Spinal cord (tissue), 10 donors: ENCODE measurements at places on chromosomes 3 and 15.

GRCh38 chr15:77482570-77482969 is 61.9 kb downstream of the HMG20A start:
- DNase-seq: no peak

DNA sequence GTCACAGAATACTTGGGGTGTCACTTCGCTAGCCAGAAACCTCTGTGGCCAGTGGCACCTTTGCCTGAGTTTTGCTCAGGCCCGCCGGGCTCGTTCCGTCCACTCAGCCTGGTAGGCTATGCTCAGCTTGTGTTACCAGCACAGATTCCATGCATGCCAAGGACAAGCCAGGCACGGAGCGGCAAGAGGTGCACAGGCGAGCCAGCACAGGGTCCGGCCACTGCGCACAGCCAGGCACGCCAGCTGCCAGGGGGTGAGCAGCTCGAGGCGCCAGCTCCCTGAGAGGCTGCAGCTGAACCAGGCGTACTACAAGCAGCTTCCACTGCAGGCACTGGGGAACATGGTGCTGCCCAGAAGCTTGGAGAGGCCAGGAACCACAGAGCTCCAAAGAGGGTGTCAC is 14.7 kb downstream of the PCYT1A start:
- no peak for DNase-seq

DNA sequence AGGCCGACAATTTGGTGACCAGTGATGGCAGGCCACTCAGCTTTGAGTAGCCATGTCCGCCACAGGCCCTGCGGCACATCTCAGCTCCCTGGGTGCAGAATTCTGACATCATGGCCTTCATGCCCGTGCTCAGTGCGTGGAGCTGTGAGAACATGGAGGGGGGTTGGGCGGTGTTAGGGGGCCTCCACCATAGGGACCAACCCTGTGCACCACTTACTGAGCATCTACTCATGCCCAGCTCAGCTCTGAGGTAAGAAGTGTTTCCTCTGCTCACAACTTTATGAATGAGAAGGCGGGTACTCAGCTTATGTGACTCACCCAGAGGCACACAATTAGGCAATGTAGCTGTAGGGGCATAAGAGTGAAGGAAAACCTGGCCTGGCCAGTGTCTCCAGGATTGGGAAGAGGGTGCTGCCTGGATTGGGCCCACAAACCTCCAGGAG is 10.5 kb downstream of the ACOX2 start:
- DNase-seq: no peak

DNA sequence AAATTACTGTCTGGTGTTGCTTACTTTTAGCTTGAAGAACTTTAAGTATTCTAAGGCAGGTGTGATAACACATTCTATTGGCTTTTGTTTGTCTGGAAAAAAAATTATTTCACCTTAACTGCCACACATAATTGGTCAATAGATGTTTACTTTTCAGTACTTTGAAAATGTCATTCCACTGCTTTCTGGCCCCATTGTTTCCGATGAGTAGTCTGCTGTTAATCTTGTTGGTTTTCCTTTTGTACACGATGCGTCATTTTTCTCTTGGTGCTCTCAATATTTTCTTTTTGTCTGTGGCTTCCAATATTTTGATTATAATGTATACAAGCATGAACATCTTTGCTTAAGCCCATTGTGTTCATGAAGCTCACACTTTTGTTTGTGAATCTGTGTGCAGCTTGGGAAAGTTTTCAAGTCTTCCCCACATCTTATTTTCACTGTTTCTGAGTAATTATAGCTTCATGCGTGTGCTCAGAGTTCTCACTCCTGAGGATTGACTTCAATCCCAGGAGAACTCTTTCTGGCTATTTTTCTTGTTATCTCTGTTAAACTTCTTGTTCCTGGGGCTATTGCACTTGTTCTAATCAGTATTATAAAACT is 664.7 kb downstream of the IGSF11 start:
- DNase-seq: no peak

GRCh38 chr15:31235311-31236183 is 91.1 kb upstream of the KLF13 start:
- no peak for DNase-seq

GRCh38 chr3:98525494-98525893 is 2.8 kb upstream of the CLDND1 start:
- DNase-seq: no peak

GRCh38 chr15:101070502-101071273 is 151.5 kb downstream of the LRRK1 start:
- DNase-seq: no peak

DNA sequence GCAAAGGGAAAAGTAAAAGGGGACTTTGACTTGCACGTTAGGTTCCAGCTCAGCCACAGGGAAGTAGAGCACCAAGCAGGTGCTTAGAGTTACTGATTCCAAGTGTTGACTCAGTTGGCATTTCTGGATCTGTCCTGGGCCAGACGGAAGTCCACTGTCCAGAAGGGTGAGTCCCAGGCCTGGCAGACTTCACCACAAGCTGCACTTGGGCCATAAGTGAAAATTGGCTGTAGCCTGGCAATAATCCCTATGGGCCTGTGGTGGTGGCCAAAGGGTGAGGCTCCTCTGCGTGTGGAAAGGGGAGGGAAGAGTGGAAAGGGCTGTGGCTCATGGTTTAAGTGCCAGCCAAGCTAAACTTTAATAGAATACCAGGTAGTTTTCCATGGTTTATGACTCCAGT is 121.5 kb downstream of the DTWD1 start:
- DNase-seq: no peak

DNA sequence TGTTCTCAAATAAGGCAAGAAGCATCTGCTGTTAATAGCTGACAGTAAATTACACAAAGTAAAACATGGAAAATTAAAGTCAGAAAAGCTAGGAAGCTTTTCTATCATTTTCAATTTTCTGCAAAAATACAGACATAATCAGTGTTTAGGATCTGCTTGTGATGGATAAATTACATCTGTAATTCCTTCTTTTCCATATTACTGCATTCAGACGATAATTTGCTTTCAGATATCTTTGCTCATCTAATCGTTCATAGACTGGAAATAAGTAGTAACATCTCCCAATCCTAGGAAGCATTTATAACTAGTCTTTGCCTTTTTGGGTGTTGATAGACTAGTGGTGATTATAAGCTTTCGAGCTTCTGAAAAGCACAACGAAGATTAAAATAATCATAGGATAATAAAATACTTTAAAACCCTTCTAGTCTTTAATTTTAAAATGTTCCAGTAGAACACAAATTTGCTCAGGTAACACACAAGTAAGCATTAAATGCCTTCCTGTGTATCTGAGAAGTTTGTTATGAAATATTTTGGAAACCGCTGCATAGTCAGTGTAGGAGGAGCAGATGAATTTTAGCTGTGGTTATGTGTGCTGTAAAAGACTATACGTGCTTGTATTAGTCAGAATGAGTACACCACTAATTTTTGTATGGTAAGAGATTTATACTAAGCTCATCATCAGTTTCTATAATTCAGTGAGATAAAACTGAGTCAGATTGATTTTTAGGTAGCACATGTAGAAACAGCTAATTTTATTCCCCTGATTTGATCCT is 41.0 kb downstream of the MBNL1 start:
- DNase-seq: no peak

GRCh38 chr15:70762469-70763119 is 764 bp downstream of the UACA start:
- no peak for DNase-seq

DNA sequence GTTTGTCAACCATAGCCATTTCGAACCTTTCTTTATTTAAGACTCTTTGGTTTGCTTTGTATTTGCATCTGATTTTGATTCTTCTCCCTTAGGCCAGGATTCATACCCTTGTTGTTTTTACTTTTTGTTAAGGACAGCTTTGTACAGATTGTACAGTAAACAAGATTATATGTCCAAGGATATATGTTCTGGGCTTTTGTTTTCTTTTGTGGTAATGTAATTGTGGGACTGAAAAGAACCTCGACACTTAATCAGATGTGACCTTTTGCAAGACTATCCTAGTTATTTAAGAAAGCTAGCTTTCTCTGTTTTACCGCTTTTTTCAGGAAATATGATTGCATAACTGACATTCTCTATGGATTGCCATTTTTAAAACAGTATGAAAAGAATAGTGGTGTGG is 67.0 kb upstream of the SAMMSON start:
- no peak for DNase-seq

GRCh38 chr3:116809208-116809607 is 99.6 kb downstream of the TUSC7 start:
- DNase-seq: no peak

DNA sequence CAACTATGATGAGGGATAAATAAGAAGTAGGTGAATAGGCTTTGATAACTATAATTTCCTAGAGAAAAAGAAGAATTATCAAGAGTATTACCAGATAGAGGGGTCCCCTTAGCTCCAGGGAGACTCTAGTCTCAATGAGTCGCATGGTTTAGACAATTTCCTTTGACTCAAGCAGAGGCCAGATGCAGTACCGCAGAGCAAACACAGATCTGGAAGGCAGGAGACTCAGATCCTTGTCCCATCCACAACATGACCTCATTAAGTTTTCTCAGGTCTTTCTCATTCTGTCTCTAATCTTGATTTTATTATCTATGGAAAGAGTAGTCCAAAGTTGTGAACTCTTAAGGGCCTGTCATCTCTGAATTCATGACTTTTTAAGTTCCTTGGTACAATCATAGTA is 987.9 kb downstream of the NTRK3 start:
- DNase-seq: no peak

GRCh38 chr3:141089339-141090152 is 38.4 kb downstream of the SPSB4 start:
- DNase-seq: no peak

DNA sequence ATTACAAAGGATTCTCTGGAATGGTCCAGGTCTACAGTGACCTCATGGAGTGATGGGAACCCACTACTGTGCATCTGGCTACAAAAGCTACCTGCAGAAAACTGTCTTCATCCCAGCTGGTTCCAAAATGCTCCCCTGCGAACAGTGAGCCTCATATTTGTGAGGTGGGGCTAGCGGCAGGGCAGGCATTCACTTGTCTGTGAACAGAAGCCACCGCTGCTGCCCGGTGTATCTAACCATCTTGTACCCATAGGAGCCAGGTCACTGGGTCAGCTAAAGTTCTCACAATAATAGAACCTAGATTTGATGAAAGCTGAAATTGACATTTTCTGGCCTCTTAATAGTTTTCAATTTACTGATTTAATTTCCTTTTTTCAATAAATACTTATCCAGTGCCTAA is 150.7 kb downstream of the KLF13 start:
- DNase-seq: no peak

GRCh38 chr3:131349454-131349853 is 32.1 kb upstream of the NUDT16 start:
- DNase-seq: no peak

DNA sequence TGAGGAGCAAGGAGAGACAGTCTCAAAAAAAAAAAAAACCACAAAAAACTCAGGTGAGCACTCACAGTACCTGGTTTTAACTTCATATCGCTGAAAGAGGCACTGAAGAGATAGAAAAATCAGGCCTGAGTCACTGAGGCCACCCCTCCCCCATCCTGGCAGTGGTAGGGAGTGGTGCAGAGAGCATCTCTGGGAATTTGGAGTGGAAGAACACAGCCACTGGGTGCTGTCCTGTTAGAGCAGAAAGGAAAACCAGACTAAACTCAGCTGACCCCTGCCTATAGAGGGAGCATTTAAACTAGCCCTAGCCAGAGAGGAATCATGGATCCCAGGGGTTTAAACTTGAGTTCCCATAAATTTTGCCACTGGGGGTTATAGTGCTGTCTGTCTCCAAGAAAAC is 22.2 kb upstream of the DNAJC13 start:
- no peak for DNase-seq

GRCh38 chr15:69055251-69055650 is 40.8 kb downstream of the NOX5 start:
- no peak for DNase-seq

- DNase-seq: no peak
These were observed 25.2 kb upstream of the RHCG start for GRCh38 chr15:89521605-89522004.

GRCh38 chr3:195201295-195201694 is 69.7 kb downstream of the XXYLT1 start:
- DNase-seq: no peak

DNA sequence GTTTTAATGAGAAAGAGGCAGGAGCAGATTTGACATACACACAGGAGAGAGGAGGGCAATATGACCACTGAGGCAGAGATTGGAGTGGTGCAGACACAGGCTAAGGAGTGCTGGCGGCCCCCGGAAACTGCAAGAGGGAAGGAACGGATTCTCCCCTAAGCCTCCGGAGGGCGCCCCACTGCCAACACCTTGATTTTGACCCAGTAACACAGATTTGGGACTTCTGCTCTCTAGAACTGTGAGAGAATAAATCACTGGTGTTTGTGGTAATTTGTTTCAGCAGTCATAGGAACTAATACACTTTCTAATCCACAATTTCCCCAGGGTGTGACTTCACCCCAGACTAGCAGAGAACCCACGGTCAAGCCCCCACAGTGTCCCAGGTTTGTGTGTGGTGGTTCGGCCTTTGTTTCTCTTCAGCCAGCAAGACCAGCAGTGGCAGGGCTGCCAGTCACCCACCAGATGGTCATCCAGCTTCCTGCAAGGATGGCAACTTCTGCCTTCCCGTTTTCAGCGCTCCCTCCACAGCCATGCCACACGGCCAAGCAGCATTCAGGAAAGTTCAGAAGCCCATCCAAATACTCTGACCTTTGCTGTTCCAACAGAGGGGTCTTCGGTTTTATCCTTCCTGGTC is 23.6 kb upstream of the TSPAN3 start:
- DNase-seq: no peak

- no peak for DNase-seq
These were observed 12.8 kb downstream of the GPR176 start for GRCh38 chr15:39907216-39907615.

DNA sequence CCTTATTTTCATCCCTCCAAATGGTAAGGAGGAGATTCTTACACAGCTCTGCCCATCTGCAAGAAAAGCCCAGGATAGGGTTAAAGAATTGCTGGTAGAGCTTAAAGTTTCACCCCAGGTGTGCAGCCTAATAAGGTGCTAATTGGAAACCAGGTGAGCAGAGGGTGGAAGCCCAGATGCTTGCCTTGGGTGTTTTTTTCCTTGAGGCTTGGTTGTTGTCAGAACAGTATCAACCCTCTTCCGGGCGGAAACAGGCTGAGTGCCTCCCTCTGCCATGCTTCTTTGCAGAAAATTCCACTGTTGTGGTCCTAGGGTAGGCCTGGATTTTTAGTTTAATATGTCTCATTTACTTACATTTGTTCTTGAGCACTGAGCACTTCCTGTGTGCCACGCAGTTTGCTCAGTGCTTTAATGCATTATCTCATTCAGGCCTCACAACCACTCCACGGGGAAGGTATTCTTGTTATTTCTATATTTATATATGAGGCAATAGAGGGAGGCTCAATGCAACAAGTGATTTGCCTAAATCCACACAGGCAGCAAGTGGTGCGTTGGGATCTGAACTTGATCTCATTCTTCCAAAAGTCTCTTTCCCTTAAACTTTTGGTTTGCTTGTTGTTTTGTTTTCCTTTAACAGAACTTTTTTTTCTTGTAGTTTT is 115.0 kb upstream of the LRIG1 start:
- no peak for DNase-seq

DNA sequence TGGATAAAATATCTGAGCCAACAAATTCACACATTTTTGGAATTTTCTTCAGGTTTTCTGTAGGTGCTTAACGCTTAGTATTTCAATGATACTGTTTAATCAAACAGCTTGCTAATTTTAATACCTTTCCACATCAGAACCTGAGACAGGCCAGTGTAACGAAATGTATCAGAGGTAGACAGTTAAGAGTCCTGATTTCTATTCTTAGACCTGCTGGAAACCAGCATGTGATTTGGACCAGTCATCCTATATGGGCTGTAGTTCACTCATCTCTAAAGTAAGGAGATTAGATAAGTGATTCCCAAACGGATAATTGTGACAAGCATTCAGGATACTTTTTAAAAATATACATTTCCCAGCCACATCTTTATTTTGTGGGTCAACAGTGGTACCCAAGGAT is 18.4 kb downstream of the ARL6IP5 start:
- DNase-seq: no peak

- DNase-seq: no peak
These were observed 60.5 kb upstream of the ULK4 start for GRCh38 chr3:42022355-42022754.
